ENCODE measurements at places on chromosomes 12 and 14. TPM values are rescaled to one million over a fixed set of nuclear protein-coding genes. Genes with fewer than 3 reads are reported as not detected.

DNA sequence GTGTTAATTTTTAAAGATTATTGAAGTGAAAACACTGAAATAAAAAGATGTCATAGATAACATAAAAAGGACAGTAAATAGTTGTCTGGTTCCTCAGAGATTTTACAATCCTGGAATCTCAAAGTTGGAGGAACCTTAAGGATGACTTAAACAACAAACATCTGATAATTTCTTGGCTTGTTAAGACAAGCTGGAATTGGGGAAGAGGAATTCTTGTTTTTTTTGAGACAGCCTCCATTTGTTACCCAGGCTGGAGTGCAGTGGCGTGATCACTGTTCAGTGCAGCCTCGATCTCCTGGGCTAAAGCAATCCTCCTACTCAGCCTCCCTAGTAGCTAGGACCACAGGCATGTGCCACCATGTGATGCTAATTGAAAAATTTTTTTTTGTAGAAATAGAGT lies 2.3 kb downstream of the ZNF410 start:
- DNase-seq, result no peak

GRCh38 chr12:87967871-87968270 lies 61.3 kb downstream of the C12orf50 start:
- no peak for DNase-seq

DNA sequence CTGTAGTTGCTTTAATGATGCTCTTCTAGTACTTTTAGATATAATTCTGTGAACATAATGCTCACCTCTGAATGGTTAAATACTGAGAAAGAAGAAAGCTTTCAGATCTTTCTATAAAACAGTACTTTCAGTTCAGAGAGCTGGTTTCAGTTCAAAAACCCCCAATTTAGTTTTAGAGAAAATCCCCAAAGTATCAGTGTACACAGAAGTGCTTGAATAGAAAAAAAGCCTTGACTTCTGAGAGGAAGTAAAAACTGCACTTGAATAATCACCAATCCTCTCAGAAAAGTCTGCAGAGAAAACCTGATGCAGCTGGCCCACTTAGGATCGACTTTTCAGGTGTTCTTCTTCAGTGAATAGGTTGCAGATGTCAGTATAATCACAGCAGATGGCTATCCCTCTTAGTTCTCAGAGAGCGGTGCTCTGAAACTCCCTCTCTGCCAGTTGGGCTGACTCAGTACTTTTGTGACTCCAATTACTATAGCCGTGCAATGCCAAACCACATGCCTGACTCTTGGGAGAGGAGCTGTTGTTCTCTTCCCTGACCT lies 616.3 kb downstream of the LRFN5 start:
- peak; percentile 36 for DNase-seq

- DNase-seq, result no peak
Measured at GRCh38 chr12:47982311-47982710, 18.9 kb downstream of the TMEM106C start.

- DNase-seq, result no peak
Measured at GRCh38 chr14:20198991-20199390, 8.3 kb downstream of the OR11G2 start.

FLRT2 gene
- 124 TPM for polyA plus RNA-seq

EML1 gene
- polyA plus RNA-seq, result 41.6 TPM

- DNase-seq, result no peak
Measured at GRCh38 chr14:33916663-33917565, 34.0 kb downstream of the EGLN3 start.

DNA sequence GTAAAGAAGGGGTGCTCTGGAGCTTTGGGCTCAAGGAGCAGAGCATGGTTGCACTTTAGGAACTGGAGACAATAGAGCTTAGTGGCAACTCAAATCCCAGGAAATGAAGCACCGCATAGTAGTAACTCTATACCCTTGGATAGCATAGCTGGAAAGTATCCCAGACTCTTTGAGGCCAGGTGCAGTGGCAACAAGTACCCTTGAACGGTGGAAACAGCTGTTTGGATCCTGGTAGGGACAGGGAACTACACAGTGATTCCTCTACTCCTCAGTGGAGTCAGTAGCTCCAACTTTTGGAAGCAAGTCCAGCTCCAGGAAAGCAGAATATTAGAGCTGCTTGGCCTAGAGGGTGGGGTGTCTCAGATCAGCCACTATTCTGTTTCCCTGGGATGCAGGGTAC lies 129.0 kb upstream of the WSCD2 start:
- no peak for DNase-seq

DNA sequence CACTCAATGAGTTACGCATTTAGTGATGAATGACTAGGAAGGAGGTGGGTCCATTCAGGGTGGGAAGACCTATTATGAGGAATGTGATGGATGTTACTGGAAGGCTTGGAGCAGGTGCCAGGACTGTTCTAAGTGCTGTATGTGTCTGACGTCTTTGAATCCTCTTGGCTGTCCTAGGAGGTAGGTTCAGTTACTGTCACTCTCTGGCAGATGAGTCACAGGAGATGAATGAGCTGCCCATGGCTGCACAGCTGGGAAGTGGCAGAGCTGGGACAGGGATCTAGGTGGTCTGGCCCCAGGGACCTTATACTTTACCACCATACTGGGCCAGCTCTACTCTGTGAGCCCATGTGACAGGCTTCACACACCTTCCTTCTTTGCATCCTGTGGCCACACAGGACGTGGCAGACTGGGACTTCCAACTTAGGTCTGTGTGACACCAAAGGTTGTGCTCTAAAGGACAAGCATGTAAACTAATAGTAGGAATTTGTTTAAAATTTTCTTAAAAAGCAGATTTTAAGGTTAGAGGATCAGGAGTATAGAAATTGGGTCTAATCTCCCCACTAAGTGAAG lies 24.0 kb downstream of the TCTN1 start:
- DNase-seq, result no peak

- DNase-seq, result no peak
Measured at GRCh38 chr12:105721891-105722290, 391.4 kb downstream of the C12orf75 start.

CLEC1B gene
- 0.34 TPM for polyA plus RNA-seq

GRCh38 chr12:49232940-49233841 lies 31.7 kb upstream of the TUBA1C start:
- DNase-seq, result no peak

LMNTD1 gene
- 0.80 TPM for polyA plus RNA-seq
